DMS79 treated with DMSO at 0.1 percent for 48 hours (cell line): ENCODE measurements at places on chromosomes 12 and 14.
A peak's percentile ranks its signal among the peaks of the same experiment; 100 is the strongest.

DNA sequence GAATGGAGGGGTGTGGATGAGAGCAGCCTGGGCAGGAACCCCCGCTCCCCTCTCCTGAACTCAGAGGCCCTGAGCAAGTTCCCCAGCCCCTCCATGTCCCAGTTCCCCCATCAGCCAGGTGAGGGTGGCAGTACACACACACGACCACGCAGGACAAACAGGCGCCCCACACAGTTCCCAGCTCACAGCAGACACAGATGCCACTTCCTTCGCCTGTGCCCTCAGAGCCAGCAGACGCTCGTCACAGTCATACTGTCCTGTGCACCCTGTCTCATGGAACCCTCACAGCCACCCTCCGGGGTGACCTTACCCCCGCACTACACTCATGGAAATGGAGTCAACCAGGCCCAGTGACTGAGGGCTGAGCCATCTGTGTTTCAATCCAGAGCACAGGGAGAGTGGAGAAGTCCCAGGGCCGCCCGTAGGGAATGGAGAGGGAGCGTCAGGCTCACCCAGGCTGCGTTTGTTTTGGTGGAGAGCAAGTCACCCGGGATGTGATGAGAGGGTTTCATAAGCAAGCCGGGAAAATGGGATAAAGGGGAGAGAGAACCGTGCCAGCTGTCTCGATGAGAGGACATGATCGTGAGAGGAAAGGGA, 47.5 kb upstream of the DYNC1H1 start:
- no peak for DNase-seq

- no peak for DNase-seq
These were observed 111.2 kb downstream of the CAPZA3 start for GRCh38 chr12:18849080-18849479.

GRCh38 chr12:132638541-132639408, 20.2 kb downstream of the P2RX2 start:
- DNase-seq: peak; percentile 22

DNA sequence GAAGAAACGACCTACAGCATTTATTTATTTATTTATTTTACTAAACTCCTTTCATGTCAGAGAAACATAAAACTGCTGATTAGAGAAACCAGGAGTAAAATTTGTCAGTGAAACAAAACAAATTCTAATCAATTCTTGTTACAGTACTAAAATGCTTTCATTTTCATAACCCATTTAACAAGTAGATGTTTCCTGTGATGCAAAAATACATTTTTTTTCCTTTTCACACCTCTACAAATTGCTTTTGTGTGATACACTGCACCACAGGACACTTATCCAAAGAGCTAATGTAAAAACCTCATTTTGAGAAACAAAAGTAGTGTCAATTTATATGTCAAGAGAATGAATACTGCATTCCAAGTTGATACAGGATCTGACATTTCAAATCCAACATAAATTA, 155.1 kb downstream of the SYT1 start:
- no peak for DNase-seq

- DNase-seq: no peak
These were observed 367.3 kb downstream of the ALG10 start for GRCh38 chr12:34389378-34390170.

DNA sequence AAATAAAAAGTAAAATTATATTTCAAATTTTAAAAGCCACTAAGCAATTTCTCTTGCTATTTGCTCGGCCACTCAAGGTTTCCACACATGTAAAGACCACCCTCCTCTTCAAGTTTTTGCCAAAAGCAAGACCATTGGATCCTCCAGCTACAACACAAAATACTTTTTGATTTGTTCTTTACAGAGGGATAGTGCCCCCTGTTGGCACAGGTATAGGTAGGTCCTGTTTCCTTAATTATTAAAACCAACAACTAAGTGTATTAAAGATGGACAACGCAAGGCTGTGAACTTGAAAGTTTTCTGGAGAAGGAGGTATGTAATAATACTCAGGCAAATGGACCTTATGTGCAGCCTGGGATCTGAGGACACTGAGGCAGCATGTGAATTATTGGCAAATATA, 23.8 kb downstream of the ATP6V1D start:
- DNase-seq: no peak

DNA sequence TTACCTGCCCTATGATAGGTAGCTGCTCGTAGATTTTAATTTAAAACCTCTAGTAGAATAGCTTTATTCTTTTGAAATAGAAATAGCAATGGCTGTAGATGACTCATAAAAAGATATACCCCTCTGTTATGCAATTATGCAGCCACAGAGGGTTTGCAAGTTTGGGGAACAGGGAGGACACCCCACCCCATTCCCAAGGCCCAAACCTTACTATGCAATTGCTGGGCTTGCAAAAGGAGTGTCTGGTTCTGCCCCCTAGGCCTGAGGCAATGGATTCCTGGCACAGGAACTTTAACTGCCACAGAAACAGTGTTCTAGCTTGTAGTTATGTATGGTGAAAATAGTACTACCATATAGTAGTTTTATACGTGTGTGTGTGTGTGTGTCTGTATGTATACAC, 403.3 kb downstream of the ADAMTS20 start:
- DNase-seq: no peak

GRCh38 chr12:27901959-27902358, 70.6 kb downstream of the PTHLH start:
- no peak for DNase-seq

GRCh38 chr12:19144985-19145384, 15.5 kb downstream of the PLEKHA5 start:
- no peak for DNase-seq

- peak; percentile 22 for DNase-seq
These were observed at the start of gene RARG for GRCh38 chr12:53231921-53232645. Gene RARG (minus strand): TSS chr12:53232209. CDS start chr12:53227545, 4,664 bp downstream.

DNA sequence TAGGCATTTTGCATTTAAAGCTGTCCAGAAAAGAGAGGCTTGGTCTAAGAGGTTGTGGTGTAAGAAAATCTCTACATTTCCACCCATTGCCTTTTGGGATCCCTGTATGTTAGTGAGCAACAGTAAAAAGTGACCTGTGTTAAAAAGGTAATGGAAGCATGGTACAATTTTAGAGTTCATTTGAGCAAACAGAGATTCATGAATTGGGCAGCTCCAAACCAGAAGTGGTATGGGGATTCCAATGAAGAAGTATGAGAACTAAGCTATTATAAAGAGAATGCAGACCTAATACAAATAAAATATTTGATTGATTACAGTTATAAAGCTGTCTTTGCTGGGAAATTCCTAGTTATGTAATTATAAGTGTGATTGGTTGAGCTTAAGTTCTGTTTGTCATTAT, 907.0 kb downstream of the DIO2 start:
- no peak for DNase-seq

GRCh38 chr14:45251912-45252311, 1.1 kb downstream of the MIS18BP1 start:
- peak; percentile 75 for DNase-seq

- DNase-seq: no peak
These were observed 14.2 kb downstream of the HEBP1 start for GRCh38 chr12:12985817-12986408.

GRCh38 chr14:59371771-59372170, 93.4 kb downstream of the GPR135 start:
- no peak for DNase-seq
